Colonic mucosa (tissue), 4 donors: ENCODE measurements at places on chromosomes 5 and 9. TPM values are rescaled to one million over a fixed set of nuclear protein-coding genes. Genes with fewer than 3 reads are reported as not detected.

DNA sequence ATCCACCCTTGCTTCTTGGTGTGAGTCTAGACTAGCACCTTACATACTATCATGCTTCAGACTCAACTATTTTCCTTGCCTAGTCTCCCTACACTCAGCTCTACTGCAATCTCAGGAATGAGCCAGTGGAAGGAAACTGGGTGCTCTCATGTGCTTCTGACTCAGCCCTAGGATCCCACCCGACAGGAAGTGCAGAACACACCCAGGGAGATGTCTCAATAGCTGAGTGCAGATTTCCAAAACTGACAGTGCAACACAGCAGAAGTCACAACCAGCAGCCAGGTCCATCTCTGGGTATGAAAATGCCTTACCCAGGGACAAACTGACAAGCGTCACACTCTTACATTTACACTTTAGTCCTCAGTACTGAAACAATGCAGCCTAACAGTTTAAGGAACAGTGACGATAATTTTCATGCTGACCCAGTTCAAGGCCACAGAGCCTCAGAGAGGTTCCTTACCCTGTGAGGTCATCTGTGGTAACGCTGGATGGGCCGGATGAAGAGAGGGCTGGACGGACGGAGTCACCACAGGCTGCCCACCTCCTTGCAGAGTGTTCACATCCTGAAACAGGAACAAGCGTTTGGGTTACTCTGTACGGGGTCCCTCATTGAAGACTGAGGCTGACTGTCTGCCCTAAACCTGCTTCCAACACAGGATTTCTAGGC lies 33.0 kb downstream of the FKBP15 start:
- peak; percentile 32 for DNase-seq

DNA sequence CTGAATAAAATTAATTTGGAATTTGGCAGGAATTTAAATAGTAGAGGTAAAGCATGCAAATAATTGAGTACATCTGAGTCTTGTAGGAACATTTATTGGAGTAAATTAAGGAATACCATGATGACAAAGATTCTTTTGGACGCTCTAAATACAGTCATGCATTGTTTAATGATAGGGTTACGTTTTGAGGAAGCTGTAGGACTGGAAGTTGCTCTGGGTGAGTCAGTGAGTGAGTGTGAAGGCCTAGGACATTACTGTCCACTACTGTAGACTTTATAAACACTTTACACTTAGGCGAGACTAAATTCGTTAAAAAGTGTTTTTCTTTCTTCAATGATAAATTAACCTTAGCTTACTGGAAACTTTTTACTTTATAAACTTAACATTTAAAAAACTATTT lies 113.0 kb downstream of the FAM170A start:
- no peak for DNase-seq

GRCh38 chr5:3619579-3619978 lies 23.9 kb downstream of the IRX1 start:
- DNase-seq, result no peak

DNA sequence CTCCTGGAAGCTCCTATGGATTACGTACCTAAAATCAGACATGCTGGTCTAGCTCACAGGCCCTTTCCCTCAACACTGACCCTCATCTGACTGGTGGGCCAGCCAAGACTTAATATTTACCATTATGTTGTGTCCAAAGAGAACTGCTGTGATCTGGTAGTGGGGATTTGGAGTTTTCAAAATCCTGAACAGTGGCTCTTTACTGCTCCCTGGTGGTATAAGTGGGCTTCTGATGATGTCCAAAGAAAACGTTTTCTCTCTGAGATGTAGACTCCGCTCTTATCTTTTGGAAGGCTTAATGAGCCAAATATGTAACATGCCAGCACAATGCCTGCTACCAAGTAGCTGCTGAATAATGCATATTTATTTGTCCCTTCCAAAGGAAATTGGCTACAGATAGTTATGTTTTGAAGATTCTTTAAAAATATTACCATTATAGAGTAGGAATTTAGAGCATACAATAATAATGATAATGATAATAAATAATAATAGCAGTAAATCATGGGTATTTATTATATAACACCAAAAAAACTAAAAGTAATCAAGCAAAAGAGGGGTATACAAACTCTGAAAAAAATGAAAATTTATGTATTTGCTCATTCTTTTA lies 406.6 kb upstream of the TNC start:
- DNase-seq, result peak; percentile 40

DNA sequence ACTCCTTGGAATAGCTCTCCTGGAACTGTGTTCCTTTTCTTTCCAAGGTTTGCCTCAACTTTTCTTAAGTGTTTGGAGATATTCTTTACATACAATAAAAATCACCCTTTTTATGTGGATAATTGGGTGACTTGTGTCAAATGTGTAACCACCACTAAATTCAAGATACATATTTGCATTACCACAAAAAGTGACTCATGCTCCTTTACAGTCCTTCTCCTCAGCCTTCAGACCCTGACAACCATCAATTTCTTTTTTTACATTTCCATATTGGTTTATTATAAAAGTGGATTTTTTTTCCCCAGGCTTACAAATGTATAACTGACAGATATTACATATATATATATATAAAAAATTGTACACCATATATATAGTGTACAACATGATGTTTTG lies 372.0 kb upstream of the KCNN2 start:
- DNase-seq, result no peak

DNA sequence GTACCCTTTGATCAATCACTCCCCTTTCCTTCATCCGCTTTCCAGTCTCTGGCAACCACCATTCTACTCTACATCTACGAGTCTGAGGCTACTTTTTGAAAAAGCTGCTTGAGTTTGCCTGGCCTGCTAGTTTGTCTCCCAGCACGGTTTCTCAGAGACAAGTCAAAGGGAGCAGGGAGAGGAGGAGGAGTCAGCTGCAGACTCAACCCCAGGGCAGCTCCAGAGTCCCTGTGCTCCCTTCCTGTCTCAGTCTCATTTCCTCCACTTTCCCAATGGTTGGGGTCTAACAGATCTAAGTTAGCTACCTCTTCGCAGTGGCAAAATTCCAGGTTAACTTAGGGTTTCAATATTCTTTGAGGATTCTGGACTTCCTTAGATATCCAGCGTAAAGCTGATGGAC lies 80.0 kb upstream of the PCA3 start:
- DNase-seq, result no peak

DNA sequence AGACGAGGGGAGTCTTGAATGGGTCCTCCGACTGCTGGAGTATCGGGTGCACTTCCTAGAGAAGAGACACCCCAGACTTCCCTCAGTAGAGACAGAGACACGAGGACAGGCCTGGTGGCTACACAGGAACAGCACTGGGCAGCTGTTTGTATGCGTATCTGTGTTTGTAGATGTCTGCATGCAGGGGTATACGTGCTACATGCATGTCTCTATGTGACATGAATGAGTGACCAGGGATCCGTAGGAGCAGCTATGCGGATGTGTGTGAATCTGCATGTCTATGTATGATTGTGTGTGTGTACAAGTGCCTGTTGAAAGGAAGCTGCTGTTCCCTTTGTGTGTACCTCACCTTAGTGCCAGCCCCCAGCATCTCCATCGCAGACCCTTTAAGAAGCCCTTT lies 31.2 kb downstream of the CNTFR start:
- DNase-seq, result no peak

- no peak for DNase-seq
These were observed 506.9 kb downstream of the ZNF608 start for GRCh38 chr5:124239572-124239971.

GRCh38 chr5:89703817-89704216 lies 705.7 kb downstream of the CETN3 start:
- DNase-seq, result no peak

GRCh38 chr9:91519520-91520277 lies 96.1 kb upstream of the NFIL3 start:
- DNase-seq, result no peak

DNA sequence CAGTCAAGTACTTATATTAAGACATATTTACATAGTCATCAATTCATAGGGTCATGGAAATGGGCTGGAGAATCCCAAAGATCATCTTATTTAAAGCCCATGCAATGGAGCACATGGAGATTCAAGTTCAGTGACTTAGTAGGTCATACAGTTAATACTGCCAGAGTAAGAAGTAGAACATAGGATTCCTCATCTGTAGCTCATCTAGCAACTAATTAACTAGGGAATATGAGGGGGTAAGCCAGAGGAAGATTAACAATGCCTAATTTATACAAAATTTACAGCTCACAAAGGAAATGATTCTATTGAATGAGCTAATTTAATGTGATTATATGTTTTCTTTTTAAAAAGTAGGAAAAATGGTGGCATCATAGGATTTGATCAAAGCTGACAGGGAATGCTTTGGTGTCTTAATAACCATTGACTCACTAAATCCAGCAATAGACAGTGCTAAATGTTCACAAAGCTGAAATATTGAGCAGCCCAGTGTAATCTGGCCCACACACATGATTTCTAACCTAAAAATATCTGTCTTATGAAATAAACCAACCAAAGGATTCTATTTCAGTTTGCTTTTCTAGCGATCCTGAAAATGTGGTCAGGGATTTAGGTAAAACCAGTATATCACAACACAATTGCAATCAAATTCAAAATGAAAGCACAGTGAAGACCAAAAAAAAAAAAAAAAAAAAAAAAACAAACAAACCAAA lies 53.3 kb downstream of the PRDM6 start:
- no peak for DNase-seq

Gene ZNF454
- 1.4 TPM for total RNA-seq

Gene SLCO6A1
- not detected for total RNA-seq

Gene COL23A1
- 0.49 TPM for total RNA-seq

Gene UGT3A1
- not detected for total RNA-seq

Gene FCHSD1
- total RNA-seq, result 14.1 TPM

Gene TRIM7
- 6.8 TPM for total RNA-seq

Gene CCDC183
- total RNA-seq, result 2.4 TPM

Gene ARL14EPL
- total RNA-seq, result not detected

Gene MARVELD2
- total RNA-seq, result 51.0 TPM
